ENCODE measurements at places on chromosomes 4 and X.

DNA sequence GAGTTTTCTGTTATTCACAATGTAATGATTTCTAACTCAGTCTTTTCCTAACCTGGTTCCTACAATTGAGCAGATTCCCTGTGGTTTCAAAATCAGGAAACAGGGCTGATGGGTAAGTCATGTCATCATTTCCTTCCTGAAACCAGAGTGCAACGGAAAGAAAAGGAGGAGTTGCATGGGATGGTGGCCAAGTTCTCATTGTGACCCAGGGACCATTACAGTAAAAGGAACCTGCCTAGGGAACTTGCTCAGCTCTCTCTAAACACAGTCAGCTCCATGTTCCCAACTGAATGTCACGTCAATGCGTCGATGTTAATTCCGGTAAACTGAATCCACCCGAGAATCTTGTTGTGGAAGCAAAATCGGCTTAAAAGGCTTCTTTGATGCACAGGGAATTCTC lies 51.2 kb downstream of the LGI2 start:
- peak; percentile 64 for DNase-seq

- DNase-seq = no peak
Measured at GRCh38 chrX:38959736-38960135, 158.5 kb downstream of the MID1IP1 start.

DNA sequence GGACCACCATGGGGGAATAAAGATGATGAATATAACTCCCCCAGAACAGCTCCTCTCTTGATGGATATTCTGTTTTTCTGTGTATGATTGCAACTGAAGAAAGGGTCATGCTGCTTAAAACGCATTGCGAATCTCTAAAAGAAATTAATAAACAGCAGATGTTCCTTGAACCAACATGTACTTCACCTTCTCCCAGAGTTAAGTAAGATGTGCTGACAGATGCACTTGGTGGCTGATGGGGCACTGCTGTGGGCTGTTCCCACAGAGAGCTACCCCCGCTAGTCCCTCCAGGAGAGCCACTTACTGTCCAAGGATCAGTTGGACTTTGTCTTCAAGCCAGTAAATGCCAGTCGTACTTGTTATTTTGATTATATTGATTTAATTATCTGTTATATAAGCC lies 26.3 kb upstream of the C4orf54 start:
- no peak for DNase-seq

DNA sequence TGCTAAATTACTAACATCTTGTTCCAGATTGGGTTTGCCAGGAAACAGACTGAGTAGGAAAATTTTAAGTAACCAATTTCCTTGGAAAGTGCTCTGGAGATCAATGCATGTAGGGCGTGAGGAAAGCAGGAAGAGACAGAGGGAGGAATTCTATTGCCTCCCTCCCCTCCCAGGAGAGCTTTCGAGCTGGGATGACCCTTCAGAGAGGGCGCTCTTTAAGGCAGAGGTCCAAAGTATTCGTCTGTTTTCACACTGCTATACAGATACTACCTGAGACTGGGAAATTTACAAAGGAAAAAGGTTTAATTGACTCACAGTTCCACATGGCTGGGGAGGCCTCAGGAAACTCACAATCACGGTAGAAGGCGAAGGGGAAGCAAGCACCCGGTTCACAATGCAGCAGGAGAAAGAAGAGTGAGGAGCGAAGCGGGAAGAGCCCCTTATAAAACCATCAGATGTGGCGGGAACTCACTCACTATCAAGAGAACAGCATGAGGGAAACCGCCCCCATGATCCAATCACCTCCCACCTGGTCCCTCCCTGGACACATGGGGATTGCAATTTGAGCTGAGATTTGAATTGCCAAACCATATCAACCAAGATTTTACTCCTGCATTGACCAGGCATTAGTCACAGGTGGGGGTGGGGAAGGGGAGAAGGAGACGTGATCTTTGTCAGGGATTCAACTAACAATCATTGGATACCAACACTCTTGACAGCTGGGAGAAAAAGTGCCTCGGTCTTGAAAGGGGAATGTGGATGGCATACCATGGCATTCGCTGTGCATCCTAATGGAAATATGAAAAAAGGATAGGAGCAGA lies 63.8 kb downstream of the SLITRK2 start:
- no peak for DNase-seq

Data from fibroblast of skin of right biceps (primary cell).